ENCODE measurements at places on chromosomes 3 and 15.

GRCh38 chr15:68644996-68645395, 66.2 kb downstream of the CORO2B start:
- DNase-seq = no peak

- no peak for DNase-seq
Measured at GRCh38 chr3:183586477-183586876, 31.0 kb upstream of the KLHL6 start.

DNA sequence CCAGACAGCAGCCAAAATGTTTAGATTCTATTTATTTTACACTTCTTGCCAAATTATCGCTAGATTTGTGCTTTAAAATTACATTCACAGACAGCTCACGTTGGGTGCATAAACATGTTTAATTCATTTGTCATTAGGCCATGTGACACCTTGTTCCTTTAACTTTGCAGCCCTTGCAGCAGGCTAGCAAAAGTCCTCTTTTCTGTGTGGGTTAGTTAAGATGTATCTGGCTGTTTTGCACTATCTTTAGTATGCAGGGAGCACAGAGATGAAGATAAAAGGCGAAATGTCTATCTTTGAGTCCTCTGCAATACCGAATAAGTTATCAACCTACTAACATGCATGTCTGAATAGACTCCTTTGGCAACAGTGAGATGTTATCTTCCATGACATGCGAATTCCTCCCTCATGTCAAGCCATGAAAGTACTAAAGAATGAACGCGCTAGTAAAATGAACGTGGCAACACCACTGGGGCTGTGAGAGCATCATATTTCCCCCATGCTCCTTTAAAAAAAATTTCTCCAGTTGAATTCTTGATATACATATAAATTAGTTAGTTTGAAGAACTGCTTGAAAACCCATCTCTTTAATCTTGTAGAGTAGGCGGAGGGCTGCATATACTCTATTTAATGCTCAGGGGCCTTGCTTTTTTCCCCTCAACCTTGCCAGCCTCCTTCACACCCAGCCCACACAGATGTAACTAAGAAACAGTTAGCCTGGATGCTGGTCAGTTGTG, 620.4 kb upstream of the NR2F2 start:
- no peak for DNase-seq

DNA sequence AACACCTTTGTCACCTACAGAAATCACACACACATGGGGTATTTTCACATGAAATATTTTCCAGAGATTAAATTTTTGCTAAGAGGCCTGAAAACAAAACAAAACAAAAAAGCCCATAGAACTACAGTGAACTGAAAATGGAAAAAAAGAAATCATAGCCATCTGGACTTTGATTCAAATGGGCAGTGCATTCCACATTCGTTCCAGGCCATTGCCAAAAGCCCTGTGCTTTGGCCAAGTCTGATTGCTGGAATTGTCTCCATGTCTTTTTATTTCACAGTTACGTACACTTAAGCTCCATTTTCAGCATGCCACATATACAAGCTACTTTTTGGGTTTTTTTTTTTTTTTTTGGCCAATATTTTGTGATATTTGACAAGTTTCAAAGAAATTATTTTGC, 47.1 kb downstream of the TFG start:
- DNase-seq = no peak

GRCh38 chr15:60917461-60918145, 311.5 kb downstream of the RORA start:
- DNase-seq = peak; percentile 45

DNA sequence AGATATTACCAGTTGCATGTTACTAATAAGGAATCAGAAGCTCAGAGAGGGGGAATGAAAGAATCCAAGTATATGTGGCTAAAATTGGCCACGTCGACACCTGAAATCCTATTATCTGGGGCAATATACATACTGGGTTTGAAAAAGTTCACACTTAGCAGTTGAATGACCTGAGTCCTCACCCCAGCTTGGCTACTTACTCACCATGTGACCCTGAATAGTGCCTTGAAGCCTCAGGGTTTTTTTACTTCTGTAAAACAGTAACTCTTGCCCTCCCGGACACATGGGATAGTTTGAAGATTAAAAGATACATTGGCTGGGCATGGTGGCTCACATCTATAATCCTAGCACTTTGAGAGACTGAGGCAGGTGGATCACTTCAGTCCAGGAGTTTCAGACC, 342.2 kb upstream of the TPRG1 start:
- no peak for DNase-seq

DNA sequence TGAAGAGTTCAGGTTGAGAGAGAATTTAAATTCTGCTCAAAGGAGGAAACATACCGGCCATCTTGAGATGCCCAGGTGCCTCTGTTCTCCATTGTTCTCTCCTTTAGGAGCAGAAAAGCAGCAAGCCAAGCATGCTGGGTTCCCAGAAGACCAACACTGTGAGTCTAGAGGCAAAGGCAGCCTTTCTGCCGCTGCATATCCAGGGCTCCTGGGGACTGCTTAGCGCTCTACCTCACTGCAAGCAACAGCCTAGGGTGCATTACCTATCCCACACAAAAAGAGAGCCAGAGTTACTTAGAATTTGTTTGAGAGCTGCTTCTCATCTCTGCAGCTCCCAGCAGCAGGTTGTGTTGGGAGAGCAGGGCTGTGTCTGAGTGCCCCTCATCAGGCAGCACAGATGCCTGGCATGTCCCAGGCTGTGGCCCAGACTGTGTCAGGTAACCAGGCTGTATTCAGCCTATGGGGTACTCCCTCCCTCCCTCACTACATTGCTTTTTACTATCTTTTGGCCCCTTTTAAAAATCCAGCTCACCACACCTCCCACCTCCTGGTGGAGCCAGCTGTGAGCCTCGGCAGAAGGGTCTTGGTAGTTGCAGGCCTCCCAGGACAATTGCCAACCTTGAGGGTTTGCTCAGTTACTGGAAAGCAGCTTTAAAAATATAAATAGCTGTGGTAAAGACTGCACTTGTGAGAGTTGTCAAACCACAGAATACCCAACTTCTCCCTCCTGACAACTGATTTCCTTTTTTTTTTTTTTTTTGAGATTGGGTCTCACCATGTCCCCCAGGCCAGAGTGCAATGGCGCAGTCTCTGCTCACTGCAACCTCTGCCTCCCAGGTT, 30.2 kb downstream of the BCL2L10 start:
- DNase-seq = no peak

DNA sequence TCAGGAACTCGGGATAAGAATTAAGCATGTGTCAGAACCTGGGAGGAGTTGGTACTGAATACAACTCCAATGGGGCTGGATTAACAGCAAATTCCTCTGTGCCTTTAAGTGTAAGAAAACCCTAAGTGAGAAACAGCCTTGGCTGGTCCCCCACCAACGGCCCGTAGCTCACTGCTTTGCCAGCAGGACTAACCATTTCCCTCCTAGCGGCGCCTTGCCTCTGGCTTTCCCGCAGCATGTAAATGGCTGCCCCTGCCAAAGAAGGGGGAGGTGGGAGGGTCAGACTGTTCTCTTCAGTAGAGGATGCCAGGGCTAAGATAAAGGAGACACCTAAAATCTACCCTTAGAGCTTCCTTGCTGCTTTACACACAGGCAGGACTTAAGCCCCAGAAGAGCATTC, 51.0 kb upstream of the SH3GL3 start:
- no peak for DNase-seq

- no peak for DNase-seq
Measured at GRCh38 chr15:76033438-76033837, 21.2 kb upstream of the NRG4 start.

GRCh38 chr15:63722204-63722808, 111.4 kb downstream of the HERC1 start:
- DNase-seq = no peak

DNA sequence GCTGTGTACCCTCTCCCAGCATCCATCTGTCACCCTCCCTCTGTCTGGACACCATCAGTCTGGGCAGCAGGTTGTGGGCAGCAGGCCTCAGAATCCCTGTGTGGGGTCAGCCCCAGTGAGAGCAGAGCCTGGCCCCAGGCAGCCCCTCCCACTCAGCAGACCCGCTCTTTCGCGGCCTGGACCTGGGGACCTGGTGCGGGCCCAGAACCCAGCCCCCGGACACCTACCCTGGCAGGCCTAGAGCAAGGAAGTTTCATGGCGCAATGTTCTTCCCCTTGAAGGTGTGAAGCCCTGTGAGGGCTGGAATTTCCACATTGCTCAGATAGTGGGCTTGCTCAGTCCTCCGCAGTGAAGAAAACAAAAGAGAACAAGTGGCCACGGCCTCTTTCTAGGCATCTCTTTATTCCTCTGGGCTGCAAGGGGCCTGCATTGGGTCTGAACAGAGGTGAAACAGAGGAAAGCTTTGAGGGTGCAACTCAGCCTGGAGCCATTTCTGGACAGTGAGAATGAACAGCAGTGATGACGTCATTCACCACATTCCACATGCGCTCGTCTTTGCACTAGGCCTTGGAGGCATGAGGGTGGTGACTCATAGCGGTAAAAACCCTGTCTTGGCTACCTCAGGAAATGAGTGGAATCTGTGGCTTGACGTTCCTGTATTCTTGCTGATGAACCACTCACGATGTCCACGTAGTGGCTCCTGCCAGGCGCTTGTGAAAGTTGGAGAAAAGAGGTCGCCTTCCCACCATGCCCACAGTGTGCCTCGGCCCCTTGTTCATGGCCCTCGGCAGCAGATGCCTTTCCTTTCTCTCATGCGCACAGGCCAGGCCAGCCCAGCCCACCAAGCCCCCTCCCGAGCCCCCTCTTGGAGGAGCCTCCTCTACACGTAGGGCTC, 66.1 kb downstream of the SLC30A4 start:
- DNase-seq = no peak

DNA sequence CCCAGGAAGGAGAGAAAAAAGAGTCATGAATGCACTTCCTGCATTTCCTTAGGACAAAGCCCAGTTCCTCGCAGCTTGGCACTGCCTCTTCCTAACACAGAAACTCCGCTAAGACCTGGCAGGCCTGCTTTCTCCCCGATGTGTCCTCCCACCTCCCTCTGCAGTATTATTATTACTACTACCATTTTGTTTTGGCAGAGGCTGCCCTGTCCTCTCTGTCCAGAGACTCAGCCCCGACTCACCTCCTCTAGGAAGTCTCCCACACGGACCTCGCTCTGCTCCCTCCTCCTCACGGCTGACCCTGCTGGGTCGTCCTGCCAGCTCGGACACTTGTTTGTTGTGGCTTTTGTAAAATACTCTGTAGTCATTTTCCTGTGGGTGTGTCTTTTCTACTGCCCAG, 107.2 kb upstream of the HACD2 start:
- DNase-seq = no peak

DNA sequence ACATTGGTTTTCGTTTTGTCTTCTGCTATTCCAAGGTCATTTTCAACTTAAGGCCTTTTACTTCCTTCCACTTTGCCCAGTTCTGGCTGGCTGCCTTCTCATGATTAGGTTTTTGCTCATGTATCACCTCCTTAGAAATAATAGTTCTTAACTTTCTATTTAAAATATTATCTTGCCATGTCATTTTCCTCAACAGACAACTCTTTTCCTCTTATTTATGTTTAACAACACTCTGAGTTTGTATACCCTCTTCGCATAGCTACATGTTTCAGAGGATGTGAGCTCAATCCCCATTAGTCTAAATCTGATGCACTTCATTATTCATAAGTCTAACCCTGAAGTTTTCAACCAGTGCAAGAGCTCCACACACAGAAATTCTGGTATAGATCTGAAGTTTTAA, 299.1 kb downstream of the BCHE start:
- no peak for DNase-seq

- DNase-seq = no peak
Measured at GRCh38 chr3:154971771-154972326, 108.3 kb upstream of the MME start.

DNA sequence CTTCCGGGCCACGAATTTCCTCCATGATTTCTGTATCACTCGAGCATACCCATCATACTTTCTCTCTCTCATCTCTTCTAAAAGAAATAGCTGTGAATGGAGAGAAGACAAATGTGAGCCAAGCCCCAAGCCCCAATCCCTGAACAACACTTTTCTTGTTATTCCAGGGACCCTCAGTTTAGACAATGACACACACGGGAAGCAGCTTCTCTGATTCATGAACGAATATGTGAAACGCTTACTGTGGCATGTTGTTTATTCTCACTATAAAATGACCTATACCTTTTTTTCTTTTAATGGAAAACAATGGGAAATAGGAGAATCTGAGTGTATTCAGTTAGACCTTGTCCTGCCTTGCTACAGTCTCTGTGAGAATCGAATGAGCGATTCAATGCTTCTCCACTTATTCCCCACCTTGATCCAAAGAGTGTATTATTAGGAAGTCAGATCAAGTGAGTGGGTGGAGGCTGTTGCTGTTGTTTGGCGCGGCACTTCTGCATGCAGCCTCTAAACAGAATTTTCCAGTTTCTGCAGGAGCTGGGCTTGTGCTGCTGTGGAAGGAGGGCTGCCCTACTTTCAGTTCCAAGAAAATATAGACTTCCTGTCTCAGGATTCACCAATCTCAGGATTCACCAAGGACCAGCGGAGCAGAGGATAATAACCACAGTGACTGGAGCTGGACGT, 32.4 kb upstream of the LDHAL6B start:
- DNase-seq = no peak

GRCh38 chr3:119955972-119956371, 138.3 kb downstream of the GSK3B start:
- no peak for DNase-seq

DNA sequence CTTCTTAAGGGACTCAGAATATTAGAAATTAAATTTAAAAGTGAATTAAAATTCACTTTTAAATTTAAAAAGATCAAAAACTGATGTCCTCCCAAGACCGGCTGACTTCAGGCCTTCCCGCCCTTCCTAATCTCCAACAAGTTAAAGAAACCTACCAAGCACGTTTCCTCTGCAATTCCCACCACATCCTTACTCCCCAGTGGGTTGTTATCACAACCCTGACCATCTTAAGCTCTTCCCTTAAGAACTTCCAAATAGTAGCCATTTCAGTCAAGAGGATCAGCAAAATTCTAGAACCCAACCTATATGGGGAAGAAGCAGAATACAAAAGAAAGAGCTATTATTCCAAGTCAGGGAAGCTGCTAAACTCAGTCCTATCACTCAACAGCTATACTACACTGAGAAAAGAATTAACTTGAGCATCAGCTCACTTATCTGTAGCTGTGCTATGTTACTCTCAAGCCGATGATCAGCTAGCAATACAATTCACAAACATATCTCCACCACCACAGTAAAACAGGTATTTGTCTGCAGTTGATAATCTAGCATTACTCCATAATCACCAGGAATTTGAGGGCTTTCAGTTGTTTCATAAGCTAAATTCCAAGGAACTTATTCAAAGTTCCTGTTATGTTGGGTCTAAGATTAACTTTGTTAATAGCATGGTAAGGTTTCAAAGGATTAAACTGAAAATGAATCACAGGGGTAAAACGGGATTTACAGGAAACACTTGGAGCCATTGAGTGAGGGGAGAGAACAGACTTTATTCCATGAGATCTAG, 14.3 kb downstream of the ABCC5 start:
- no peak for DNase-seq

- DNase-seq = no peak
Measured at GRCh38 chr15:75176396-75176761, 25.3 kb upstream of the C15orf39 start.

GRCh38 chr3:162769564-162769963, 1273.0 kb downstream of the OTOL1 start:
- DNase-seq = no peak
